Activated T-cell treated with anti-CD3 and anti-CD28 coated beads for 48 hours (primary cell): ENCODE measurements at places on chromosomes 7 and 10.

GRCh38 chr10:56583316-56583715 lies 222.3 kb upstream of the ZWINT start:
- DNase-seq, result no peak

DNA sequence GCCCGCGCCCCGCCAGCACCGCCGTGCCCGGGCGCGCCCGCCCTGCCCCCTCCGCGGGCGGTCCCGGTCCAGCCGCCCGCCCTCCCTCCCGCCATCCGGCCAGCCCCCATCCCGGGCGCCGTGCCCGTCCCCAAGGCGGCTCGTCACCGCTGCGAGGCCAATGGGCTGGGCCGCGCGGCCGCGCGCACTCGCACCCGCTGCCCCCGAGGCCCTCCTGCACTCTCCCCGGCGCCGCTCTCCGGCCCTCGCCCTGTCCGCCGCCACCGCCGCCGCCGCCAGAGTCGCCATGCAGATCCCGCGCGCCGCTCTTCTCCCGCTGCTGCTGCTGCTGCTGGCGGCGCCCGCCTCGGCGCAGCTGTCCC lies at the start of gene HTRA1:
HTRA1 (plus strand) TSS at position 187 of the 362 bp plus-strand sequence; CDS start at position 287, 100 bp downstream.
- DNase-seq, result no peak

DNA sequence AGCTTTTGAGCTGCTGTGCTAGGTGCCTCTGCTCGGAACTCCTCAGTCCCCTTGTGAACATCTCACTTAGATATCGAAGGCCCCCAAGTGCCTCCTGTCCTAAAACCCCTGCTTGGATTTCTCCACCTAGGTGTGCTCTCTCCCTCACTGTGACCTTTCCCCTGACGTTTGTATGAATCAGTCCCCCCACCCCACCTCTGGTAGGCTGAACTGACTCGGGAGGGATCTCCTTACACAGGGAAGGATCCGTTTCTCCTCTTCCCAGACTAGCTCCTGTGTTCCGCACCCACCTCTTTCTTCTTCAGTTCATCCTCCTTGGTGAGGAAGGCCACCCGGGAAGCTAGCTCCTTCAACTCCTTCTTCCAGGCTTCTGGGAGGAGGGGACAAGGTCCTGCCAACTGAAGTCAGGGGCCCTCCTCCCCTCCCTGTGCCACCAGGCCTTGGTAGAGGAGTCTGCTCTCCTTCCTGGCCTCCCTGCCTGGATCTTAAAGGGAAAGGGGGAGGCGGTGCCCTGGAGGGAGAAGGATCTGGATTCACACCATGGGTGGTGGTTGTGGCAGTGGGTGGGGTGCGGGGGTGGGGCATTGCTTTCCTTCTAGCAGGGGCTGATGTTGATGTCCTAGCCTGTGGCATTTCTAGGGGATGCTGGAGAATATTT lies 6.8 kb downstream of the TBATA start:
- DNase-seq, result no peak

DNA sequence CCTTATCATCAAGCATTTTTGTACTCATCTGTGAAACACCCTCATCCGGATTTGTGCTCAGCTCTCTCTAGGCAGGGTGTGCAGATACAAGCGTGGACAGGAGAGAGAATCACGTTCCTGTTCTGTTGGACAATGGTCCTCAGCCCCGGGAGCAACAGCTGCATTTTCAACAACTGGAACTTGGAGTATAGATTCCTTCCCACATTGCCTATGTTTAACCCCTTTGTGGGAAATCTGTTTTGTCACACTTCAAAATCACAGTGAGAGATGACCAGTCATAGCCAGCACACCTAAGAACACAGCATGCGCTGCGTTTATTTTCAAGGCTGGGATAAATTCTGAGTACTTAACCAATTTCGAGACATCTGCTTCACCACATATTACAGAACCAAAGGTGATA lies 32.5 kb downstream of the MAP3K8 start:
- no peak for DNase-seq

DNA sequence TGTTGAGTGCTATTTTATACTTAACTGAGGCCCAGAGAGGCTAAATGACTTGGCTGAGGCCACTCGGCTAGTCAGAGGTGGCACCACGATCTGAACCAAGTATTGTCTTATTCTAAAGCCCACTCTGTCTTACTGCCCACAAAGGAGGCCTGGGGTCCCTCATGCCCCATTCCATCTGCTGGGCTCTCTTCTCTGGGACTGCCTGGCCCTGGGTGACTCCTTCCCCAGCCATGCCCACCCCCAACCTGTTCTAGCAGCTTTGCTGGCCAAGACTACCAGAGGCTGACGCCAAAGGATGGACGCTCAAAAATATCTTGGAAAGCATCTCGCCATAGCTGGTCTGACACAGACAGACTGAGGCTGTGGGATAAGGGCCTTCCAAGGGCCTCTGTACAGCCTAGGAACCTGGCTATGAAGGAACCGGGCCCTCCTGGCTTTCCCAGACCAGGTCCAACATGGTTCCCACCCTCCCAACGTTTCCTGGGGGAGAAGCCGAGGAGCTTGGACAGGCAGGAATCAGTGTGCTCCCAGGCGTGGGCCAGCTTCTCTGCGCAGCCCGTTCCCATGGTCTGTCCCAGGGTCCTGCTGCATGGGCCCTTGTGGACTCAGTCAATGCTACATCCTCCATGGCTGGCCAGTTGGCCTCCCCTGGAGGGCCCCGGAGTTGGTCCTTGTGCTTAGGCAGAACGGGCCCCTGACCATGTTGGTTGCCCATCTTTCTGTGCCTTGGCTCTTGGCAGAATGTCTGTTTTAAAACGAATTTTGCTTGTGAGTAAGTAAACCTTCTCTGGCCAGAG lies 11.7 kb downstream of the HSPA12A start:
- no peak for DNase-seq
